CD4-positive, alpha-beta T cell treated with Interleukin-6 at 100 ng/mL for 8 hours (primary cell): ENCODE measurements at places on chromosomes 7 and 10.

GRCh38 chr7:39734633-39735004 is 111.2 kb downstream of the RALA start:
- no peak for DNase-seq

GRCh38 chr10:114616516-114616915 is 41.6 kb downstream of the ABLIM1 start:
- no peak for DNase-seq

DNA sequence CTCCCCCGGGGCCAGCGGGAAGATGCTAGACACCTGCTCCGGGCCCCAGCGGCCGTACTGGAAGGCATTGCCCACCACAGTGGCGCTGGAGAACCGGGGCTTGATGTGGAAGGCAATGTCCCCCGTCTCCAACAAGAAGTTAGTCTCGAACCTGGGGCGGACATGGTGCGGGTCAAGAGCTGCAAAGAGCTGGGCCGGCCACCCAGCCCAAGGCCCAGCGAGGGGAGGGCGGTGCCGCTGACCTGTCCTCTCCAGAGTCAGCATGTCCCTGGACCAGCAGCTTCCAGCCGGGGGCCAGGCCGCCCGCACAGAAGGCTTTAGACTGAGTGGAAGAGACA is 551 bp downstream of the GRIFIN start:
- DNase-seq = no peak

- no peak for DNase-seq
Observed at GRCh38 chr7:72337390-72338167, 74.6 kb downstream of the CALN1 start.

DNA sequence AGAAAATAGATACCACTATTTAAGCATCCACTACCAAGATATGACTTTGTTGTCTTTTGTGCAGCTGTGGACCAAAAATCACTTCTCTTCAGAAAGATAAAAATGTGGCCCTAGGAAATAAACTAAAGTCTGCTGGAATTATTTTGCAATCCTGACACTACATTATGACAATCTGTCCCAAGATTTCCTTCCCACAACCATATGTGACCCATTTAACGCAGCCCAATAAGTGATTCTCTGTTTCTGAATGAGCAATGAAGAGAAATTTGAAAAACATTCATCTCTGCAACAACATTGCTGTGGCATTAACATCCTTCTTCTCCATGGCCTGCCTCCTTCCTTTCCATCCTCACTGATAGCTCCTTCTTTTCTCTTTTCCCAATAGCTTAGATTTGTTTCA is 212.0 kb downstream of the TSPAN12 start:
- DNase-seq = no peak

DNA sequence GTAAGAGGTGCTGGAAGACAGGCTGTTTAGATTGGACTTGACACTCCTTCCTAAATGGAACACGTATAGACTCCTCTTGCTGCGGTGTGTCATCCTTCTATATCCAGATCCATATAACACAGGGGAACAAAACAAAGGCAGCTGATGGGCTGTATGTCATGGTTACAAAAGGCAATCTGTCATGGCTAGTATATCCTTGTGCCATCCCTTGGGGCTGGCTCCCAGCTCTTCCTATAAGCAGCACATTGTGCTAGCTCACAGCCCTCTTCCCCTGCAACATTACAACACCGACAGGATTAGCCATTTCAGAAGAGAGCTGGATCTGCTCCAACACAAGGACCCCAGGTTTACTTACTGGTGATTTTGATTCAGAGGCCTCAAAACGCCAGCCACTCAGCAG is 15.3 kb downstream of the LIPK start:
- DNase-seq = no peak

- DNase-seq = no peak
Observed at GRCh38 chr7:5795752-5796475, 14.5 kb upstream of the RNF216 start.

DNA sequence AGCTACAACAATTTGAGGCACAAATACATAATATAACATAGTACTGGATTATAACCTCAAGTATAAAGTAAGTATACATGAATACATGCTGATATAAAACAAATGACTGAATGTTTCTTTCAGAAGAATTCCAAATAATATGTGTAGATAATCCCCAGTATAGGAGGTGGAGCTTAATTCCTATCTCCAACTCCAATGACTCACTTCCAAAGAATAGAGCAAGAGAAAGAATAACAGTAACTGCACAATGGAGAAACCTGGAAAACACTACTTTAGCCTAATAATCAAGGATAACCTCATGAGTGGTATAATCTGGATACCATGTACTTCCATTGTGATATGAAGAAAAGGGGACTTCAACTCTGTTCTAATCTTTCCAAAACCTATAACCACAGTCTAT is 13.7 kb upstream of the SEMA3C start:
- no peak for DNase-seq

DNA sequence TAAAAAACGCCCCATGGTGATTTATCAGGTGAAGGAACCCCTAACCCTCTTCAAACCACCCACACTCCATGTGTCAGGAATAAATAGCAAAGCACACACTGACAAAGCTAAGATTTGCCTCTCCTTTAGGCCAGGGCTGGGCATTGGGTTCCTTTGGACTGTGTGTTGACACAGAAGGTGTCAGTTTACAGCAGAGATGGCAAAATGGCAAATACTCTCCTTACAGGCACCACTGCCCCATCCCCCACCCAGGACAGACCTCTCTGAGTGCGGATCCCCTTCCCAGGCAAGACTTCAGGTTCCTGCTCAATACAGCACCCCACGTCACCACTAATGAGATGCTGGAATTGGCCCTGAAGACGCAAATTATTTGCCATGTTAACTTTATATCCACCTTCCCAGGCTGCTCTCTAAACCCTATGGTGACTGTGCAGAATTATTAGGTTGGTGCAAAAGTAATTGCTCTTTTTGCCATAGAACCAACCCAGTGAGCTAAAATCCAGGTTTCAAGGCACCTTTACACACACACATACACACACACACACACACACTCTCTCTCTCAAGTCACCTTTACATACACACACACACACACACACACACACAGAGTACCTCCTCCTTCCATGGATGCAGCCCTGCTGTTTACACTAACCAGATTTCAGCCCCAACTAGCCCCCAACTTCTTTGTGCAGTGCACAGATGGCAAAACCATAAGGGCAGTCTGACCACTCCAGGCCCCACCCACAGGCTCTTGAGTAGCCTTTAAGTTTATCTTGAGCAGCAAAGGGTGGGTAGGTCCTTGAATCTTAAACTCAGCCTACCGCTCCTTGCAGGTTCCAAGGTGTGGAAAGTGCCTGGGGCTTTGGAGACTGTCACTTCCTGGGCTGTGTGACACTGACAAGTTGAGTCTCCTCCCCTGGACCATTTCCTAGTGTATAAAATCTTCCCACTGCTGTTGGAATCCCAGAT is 4.0 kb upstream of the ZCCHC24 start:
- DNase-seq = no peak
